Cardiac fibroblast (primary cell): ENCODE measurements at places on chromosomes 11 and 22.
A peak's percentile ranks its signal among the peaks of the same experiment; 100 is the strongest.

DNA sequence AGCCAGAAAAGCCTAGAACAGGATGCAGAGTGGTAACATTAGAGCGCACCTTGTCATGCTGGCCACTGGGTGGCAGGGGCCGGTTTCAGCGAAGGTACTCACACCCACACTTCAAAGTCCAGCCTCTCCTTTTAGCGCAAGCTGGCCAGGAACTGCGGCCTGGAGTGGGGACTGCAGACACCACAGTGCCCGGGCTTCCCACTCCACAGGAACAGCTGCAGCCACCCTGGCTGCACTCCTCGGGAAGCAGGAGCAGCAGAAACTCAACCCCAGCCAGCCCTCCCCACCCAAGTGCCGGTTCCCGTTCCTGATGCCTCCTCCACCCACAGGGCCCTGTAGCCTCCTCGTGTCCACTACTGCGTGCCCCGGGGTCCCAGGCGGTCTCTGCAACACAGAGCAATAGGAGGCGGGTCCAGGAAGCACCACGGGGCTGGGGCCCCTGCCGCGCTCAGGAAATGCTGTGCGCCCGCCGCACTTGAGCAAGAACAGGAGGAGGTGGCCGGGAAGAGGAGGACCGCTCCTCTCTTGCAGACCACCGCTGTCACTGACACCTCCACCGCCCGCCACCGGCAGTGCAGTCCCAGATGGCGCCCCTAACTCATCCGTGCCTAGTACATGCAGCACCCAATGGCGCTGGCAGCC lies 2.2 kb downstream of the RFPL2 start:
- peak; percentile 46 for DNase-seq

DNA sequence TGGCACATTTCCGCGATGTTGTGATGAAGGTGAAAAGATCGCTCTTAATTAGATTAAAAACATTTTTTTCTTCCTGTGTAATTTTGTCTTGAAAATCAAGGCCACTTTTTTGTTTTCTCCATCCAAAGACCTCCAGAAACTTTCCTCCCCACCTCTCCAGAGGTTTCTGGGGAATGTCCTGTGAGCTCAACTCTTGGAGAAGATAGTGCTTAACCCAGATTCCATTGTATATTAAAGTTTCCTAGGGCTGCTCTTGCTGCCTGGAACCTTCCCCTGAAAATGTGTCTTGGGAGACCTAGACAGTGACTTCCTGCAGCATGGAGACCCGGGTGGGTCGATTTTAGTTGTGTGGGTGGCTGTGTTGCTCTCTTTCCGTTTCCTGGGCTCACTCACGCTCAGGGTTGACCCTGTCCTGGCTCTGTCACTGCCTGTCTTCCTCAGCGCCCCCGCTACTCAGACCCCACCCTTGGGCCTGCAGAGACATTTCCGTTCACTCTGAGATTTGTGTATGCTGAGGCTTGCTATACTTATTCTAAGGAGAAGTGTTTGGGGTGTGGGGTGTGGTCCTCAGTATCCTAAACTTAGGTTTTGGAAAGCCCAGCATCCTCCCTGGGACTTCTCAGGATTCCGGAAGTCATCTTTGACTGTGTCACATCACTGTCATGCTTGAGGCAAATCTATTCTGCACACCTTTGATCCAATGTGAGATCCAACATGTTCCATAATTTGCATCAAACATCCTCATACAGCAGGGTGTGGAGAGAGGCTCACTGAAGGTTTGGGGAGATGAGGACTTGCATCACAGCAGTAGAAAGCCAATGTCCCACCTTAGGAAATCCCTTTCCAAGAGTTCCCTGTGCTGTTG lies 47.2 kb downstream of the KCNQ1OT1 start:
- no peak for DNase-seq

DNA sequence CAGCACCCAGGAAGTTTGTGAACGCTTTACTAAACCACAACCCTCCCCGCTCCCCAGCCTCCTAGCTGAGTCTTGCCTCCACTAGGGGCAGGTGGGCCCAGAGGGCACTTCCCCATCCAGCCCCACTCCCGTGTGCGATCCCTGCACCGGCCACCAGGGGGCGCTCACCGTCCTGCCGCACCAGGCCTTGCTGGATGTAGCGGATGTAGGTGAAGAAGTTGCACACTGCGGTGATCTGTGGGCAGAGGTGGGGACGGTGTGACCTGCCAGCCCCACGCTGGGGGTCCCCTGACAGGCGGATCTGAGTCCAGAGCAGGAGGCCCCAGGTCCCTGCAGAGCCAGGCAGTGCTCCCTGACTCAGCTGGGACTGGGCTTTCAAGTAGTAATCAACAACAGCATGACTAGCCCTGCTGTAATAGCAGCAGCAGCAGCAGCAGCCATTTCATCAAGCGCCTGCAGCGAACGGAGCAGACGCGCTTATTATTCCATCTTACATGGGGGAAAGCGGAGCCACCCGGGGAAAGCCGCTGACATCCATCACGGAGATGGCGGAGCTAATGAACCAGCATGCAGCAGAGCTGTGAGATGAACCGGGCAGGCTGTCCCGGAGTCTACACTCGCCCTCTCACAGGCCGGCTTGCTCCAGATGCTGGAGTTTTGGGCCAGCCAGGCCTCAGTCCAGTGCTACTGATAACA lies 7.9 kb upstream of the FADS3 start:
- DNase-seq = peak; percentile 79

- DNase-seq = peak; percentile 96
Observed at GRCh38 chr22:27718186-27719035, 83.1 kb downstream of the MN1 start.

GRCh38 chr11:13669544-13670488 lies 1.3 kb downstream of the FAR1 start:
- DNase-seq = peak; percentile 17

DNA sequence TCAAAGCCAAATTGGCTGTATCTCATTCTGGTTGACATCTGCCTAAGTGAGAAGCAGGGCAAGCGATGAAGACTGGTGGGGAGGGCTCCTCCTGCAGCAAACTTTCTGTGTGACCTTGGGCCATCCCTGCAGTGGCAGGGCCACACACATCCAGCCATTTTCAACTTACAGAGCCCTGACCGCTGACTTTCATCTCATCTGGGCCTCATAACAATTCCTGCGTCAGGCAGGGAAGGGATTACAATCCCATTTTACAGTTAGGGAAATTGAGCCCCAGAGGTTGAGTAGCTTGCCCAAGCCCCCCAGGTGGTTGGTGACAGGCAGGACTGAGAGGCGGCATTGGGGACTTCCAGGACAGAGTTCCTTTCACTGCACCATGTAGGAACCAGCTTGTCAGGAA lies 21.9 kb downstream of the TPBGL start:
- no peak for DNase-seq

DNA sequence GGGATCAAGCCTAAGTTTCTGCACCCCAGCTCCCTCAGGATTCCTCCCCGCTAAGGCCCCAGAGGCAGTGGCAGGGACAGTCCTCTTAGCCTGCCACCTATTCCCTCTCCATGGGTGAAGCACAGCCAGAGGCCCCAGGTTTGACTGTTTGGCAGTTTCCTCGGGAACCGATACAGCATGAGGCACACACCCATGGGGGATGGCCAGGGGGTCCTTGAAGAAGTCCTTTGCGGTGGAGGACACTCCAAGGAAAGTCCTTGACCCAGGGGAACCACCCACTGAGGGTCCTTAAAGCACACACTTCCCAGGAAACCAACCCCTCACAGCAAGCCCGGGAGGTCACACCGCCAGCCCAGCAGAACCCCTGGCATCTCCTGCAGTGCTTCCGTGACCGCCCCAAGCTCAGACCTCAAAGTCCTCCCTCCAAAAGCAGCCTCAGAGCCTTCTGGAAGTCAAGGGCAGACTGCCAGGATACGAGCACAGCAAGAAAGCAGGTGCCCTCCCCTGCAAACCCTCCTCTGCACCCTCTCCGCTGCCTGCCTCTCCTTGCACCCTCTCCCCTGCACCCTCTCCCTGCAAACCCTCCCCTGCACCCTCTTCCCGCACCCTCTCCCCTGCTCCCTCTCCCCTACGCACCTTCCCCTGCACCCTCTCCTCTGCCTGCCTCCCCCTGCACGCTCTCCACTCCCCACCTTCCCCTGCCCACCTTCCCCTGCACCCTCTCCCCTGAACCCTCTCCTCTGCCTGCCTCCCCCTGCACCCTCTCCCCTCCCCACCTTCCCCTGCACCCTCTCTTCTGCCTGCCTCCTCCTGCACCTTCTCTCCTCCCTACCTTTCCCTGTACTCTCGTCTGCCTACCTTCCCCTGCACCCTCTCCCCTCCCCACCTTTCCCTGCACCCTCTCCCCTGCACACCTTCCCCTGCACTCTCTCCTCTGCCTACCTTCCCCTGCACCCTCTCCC lies 1.4 kb downstream of the SIGIRR start:
- no peak for DNase-seq

DNA sequence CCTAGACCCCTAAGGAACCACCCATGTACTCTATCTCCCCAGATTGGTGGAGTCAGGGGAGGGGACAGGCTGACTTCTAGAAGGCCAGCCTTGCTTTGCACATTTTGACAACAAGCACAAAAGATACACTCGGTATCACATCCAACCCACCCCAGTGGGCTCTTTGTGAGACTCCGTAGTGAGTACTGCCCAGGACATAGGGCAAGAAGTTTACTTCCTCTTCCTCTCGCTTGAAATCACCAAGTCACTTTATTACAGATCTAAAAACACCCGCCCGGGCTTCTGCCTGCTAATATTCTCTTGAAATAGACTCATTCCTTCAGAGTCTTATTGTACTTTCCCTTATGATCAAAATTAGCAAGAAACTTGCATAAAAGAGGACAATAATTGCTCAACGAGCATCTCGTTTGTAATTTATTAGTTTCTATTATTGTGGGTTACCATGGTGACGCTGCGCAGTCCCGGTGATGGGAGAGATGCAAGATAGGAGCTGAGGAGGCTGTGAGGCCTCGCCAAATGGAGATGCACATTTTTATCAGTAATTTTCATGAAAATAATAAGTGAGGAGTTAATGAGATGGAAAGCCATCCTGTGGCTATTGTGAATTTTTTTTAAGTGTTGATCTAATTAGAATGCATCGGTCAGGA lies 96.9 kb downstream of the FEZ1 start:
- DNase-seq = no peak

DNA sequence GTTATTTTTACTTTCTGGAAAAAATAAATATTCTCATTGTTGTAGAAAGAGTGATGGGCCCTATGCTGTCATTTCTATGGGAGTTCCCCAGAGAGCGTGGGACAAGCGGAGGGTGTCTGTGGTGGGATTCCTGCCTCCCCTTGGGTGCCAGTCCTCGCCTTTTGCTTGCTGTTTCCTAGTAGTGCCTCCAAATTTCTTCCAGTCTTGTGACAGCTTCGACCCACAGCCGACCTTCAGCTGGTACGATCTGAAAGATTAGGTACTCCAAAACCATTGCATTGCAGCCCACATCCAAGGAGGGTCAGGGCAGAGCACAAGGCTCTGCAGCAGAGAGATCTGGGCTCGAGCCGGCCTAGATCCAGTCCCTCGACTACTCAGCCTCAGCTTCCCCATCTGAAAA lies 58.9 kb upstream of the EMID1 start:
- DNase-seq = no peak
